ENCODE measurements at places on chromosomes 4 and X.

DNA sequence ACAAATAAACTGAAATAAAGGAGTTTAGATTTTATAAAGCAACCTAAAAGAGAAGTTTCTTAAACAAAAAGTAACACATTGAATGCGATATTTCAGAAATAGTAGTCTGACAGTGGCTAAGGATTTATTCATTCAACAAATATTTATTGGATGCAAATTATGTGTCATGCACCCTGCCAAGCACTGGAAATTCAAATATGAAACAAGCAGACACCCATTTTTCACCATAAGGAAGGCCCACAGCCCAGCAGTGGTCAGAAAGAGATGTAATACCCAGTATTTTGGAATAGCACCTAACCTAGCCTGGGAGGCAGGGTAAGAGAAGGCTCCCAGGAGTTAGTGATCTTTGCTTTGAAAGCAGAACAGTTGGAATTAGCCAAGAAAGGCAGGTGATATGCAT lies 855.1 kb upstream of the TENM3 start:
- no peak for DNase-seq

- DNase-seq = no peak
These were observed 587 bp downstream of the TIMM8A start for GRCh38 chrX:101347859-101348451.

GRCh38 chr4:143782521-143782920 lies 82.0 kb upstream of the FREM3 start:
- DNase-seq = no peak

GRCh38 chr4:55729351-55730279 lies 90.0 kb upstream of the EXOC1L start:
- no peak for DNase-seq

GRCh38 chr4:146495269-146495668 lies 26.5 kb downstream of the SLC10A7 start:
- DNase-seq = no peak

GRCh38 chr4:187576751-187577150 lies 418.8 kb upstream of the ZFP42 start:
- DNase-seq = no peak

DNA sequence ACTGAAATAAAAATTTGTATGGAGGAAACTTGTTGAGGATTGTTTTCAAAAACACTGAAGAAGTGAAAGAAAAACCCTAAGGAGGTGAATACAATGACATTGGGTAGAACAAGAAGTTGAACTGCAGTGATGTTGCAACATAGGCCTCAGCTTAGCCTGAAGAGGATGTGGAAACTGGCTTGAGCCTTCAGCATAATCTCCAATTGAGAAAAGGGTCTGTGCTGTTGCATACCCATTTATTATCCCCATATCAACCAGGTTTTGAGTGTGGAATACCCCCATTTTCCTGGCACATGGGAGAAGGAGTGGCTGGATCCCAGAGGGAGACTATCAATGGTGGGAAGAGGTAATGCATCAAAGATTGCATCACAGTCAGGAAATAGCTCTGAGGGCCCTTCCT lies 695.0 kb upstream of the HS3ST1 start:
- no peak for DNase-seq

DNA sequence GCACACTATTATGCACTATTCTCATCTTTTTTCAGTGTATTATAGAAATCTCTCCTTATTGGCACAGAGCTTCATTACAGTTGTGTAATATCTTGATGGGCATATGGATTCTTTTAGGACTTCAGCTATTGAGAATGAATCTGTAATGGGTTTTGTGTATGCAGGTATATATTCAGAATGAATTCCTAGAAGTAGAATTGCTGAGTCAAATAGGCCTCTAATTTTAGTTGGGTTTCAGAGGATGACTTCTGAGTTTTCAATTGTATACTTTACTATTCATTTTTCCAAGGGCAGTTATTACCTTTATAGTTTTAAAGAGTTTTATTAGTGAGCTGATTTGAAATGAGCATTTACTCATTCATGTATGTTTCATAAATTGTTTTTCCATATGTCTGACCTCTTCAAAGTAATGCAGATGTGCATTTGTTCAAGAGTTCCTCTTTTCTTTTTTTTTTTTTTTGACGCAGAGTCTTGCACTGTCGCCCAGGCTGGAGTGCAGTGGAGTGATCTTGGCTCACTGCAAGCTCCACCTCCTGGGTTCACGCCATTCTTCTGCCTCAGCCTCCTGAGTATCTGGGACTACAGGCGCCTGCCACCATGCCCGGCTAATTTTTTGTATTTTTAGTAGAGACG lies 19.5 kb downstream of the CASP6 start:
- DNase-seq = no peak

- no peak for DNase-seq
These were observed 913.1 kb upstream of the GRIA3 start for GRCh38 chrX:122270809-122271494.

DNA sequence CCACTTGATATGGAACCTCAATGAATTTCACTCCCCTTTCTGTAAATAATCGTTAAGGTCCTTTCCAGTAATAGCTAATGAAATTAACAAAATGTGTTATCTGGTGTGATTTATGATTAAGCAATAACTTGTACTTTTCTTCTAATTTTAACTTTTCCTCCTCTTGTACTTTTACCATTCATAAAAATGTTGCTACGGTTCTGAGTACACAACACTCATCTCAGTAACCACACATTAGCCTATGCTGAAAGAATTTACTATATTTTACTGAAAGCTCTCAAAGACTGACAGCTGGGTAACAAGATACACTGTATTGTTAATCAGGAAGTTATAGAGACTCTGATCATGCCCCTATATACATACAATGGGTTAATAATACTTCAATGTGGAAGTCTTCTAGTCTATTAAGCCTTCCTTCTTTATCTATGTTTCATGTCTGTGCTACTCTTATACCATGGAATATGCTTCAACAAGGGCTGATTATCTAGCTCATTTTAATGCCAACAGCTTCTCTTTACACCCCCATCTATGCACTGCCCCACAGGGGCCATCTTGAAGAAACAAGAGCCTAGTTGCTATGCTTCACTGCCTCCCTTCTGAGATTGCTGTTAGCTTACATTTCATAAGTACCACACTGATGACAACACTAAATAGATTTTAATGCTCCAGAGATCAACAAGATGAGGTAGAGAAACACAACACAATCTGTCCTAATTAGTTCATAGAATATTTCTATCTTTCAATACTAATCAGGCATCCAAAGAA lies 39.1 kb downstream of the LAMP2 start:
- no peak for DNase-seq

DNA sequence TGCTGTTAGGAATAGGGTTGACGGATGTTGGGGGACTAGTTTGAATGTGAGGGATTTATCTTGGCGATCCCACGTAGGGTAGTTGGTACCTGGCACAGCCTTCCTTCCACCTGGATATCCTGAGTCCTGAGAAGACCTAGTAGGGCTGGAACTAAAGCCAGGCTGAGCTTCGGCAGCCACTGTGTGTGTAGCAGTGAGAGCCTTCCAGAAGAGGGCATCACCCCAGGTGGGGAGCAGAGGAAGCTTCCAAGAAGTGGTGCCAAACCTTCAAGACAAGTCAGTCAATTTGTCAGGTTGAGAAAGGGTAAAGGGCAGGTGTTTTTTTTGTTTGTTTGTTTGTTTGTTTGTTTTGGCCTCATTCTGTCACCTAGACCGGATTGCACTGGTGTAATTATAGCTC lies 1.2 kb upstream of the FGFBP2 start:
- DNase-seq = no peak

- no peak for DNase-seq
These were observed 6.0 kb upstream of the PNMA6F start for GRCh38 chrX:153327561-153327960.

DNA sequence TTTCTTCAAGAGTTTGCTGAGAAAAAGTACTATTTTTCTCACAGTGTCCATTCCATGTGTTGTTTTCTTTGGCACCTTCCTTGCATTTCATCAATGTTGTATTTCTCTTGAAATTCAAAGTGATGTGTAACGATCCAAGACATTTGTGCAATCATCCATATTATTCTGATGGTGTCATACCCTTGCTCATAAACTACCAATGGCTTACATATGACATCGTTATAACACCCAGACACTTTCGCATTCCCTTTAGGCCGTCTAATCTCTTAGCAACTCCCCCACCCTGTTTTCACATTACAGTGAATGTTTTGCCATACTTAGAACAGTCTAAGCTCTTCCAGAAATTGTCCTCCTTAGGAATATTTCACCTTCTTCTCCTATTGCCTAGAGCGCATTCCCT lies 1779.0 kb downstream of the PCDH7 start:
- DNase-seq = no peak

GRCh38 chr4:95095348-95095974 lies 337.7 kb downstream of the BMPR1B start:
- no peak for DNase-seq

DNA sequence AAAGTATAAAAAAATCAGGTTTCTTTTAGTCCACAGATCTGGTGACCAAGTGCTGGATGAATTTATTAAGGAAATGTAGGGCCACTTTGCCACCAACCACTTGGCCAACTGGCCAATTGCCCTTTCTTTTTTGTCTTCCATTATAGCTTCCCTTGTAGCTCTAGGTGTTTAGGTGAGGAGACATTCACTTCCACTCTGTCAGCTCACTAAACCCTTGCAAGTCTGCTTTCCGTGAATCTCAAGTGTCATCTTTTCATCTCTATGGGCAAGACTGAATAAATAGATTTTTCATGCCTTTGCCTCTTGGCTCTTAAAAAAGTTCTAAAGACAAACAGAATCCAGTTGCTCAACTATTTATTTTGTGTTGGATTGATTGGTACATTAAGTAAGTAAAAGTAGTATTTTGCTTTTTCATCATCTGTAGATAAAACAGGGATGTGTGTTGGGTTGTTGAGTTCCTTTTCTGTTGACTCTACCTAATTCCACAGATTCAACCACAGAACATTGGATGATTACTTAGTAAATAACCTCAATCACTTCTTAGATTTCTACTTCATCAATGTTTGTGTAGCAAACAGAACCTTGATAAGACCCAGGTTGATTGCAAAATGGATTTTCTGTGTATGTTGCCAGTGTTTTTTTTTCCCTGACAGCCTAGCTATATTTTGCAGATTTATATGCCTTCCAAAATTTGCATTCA lies 68.1 kb upstream of the GRXCR1 start:
- no peak for DNase-seq

- DNase-seq = no peak
These were observed 3.7 kb upstream of the C4orf36 start for GRCh38 chr4:86895692-86896488.

- peak; percentile 44 for DNase-seq
These were observed at the start of gene FAM47E for GRCh38 chr4:76251441-76252270. FAM47E (plus strand) TSS chr4:76251721; CDS start chr4:76251747, 26 bp downstream.

DNA sequence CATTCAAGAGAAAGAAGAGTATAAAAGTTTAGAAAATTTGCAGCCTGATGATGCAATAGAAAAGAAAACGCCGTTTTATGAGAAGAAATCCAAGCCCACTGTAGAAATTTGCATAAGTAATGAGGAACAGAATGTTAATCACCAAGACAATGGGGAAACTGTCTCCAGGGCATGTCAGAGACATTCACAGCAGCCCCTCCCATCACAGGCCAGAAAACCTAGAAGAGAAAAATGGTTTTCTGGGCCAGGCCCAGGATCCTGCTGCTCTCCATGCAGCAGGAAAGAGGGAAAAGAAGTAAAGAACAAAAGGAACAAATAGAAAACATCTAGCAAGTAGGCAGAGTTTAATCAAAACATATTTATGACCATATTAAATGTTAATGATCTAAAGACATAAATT lies 119.0 kb downstream of the ANKRD50 start:
- no peak for DNase-seq

- no peak for DNase-seq
These were observed 21.1 kb downstream of the AMER1 start for GRCh38 chrX:64184396-64184795.

GRCh38 chr4:110900213-110900769 lies 277.4 kb upstream of the PITX2 start:
- no peak for DNase-seq

GRCh38 chrX:1592470-1593142 lies 1.2 kb downstream of the AKAP17A start:
- peak; percentile 43 for DNase-seq

- no peak for DNase-seq
These were observed 2.7 kb upstream of the NKX6-1 start for GRCh38 chr4:84501721-84502267.

DNA sequence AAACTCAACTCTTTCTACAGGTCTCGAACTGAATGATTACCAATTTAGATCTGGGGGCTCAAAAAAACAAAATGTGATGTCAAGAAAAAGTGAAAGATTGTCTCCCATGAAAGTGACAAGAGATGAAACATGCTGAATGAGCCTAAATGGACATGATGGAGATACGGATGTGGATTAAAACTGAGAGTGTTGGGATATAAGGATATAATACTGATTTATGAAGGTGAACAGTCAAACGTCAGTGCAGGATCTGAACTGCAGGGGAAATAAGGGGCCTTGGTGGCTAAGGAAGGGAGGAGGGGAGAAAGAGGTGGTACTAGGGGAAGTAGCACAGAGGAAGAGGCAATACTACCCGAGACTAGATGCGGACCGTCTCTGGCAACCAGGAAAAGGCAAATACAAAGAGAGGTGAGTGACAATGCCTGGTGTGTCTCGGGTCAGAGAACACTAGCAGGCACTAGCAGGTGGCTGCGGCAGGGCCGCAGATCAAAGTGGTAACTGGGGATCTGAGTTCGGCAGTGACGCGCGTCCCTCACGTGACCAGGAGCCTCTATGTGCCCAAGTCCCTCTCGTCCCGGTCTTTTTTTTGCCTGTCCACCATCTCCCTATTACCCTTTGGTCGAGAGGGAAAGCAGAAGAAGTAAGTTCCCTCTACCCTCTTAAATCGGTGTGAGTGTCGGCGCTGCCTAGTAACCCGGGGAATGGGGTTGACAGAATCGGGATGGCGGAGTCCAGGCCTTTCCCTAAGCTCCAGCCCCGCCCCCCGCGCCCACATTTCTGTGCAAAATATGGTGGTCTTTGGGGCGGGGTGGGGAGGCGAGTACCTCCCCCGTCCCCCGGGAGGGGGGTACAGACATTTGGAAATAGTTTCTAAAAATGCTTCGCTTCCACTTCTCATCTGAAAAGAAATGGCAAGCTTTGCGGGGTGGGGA lies at the start of gene TCEAL1:
TSS of gene TCEAL1 (plus strand) at position 590 of the 932 bp plus-strand sequence. CDS start 942 bp downstream, outside the sequence.
- peak; percentile 48 for DNase-seq

- DNase-seq = no peak
These were observed 1297.7 kb downstream of the C4orf33 start for GRCh38 chr4:130393642-130394041.

DNA sequence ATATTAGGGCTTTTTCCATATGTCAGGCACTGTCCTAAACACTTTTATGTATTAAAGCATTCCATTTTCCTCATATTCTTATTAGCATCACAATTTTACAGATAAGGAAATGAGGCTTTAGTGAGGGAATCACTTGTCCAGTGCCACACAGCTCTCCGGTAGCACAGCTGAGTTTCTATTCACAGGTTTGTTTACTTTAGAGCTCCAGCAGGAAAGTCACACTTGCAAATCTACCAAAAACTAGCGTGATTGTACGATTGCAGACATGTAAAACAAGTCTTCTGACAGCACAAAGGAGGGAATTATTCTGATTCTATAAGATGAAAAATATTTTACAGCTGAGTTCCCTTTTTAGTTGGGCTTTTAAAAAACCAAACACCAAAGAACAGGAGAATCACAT lies 472.1 kb downstream of the TMA16 start:
- no peak for DNase-seq

GRCh38 chr4:156734965-156735895 lies 236.4 kb downstream of the PDGFC start:
- no peak for DNase-seq

Measured in activated T-cell treated with anti-CD3 and anti-CD28 coated beads, Interleukin-2, amount 50 U/mL, for 48 hours (primary cell).